ENCODE measurements at places on chromosomes 5 and 9.

- no peak for DNase-seq
Observed at GRCh38 chr5:157324237-157324636, 58.3 kb downstream of the CYFIP2 start.

GRCh38 chr9:117825609-117826347, 121.6 kb downstream of the TLR4 start:
- no peak for DNase-seq

DNA sequence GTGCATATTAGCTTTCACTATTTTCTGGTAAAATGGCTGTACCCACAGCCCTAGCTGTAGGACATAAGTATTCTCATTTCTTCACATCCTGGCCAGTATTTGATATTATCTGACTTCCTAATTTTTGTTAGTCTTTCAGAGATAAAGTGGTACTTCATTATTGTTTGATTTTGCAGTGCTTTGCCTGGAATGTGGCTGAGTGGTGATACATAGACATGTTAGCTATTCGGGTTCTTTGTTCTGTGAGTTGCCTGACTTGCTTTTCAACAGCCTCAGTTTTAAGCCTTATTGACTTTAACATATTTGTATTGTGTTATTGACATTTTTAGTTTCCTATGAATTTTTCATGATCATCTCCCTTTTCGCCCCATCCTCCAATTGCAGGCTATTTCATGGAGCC, 161.1 kb downstream of the GABBR2 start:
- DNase-seq = no peak

DNA sequence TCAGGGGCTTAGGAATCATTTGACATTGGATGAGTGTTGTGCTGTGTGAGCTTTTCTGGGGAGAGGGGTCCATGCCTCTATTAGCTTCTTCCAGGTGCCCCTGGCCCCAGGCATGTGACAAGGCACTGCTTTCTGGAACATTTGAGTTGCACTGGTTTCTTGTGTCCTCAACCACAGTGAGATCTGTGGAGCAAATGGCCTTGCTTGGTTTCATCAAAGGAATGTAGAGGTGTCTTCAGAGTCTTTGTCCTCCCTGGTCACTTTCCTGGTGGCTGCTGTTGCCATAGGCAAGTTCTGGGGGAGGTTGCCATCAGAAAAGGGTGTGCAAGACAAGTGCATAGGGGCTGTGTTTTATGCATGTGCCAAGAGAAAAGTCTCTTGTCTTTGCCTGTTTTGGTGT, 157.5 kb downstream of the MACROH2A1 start:
- DNase-seq = no peak
